Foreskin fibroblast (primary cell): ENCODE measurements at places on chromosomes 1 and 21.

- no peak for DNase-seq
These were observed 45.9 kb downstream of the TRPM2 start for GRCh38 chr21:44399151-44399954.

GRCh38 chr1:29753771-29754572, 517.6 kb downstream of the PTPRU start:
- no peak for DNase-seq

DNA sequence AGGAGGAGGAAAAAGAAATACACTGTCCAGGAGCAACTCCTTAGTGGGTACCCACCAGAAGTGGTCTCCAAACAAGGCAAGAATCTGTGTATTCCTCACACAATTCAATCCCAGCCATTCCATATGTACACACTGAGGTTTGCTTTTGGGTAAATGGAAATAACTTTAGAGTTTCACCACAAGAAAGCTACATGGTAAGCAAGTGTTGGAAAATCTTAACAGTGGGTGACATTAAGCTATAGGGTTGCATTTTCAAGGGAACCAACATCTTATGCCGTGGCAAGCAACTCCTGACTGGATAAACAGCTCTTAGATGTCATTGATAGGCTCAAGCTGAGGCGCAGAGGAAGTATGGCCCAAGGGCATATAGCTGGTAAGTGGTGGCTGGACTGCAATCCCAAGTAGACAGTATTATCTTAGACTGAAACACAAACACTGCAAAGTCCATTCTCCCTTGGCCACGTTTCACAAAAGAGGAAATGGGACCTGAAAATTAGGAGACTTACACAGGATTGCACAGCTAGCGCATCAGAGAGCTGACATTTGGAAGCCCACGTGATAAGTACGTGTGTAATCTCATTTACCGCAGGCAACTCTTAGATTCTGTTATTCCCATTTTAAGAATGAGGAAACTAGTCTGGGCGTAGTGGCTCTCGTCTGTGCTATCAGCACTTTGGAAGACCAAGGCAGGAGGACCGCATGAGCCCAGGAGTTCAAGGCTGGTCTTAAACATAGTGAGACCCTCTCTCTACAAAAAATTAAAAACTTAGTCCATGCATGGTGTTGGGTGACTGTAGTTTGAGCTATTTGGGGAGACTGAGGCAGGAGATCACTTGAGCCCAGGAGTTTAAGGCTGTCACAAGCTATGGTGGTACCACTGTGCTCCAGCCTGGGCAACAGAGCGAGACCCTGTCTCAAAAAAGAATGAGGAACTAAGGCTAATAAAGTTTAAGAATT, 4.0 kb upstream of the BRWD1 start:
- DNase-seq, result no peak

DNA sequence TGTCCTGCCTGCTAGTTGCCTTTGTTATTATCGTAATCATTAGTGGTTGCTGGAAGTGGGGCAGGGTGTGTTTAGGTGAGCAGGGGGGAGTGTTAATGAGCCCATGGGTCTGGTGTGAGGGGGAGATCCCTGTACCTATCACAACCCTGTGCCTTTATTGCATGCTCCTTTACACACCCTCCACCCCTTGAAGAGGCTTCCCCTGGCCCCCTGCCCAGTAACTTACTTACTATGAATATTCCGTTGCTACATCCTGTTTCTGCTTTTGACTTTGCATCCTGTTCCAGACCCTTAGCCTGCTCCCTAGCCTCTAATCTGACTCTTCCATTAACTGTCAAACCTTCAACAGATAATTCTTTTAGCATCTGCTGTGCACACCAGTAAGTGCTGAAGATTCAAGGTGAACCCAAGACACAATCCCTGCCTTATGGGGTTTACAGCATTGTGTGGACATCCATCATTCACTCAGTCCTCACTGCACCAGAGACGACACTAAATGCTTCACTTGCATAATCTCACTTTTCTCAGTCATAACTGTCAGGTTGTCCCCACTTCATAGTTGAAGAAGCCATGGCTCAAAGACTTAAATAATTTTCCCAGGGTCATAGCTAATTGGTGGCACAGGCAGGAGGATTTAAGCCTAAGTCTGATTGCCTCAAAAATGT, 47.9 kb downstream of the CDC7 start:
- no peak for DNase-seq

DNA sequence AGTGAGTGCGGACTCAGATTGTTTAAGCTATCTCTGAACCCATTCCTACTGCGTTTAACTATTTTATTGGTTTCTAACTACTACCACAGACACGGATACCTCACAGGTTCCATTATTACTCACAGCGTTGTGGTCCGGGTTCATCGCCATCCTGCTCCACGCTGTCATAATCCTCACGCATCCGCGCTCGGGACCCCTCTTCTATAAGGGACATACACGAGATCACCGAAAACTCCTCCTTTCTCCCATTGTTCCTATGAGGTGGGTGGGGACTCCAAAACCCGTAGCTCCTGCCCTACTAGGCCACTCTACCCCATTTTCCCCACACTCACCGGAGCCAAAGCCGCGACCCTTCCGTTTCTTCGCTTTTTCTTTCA, 610 bp downstream of the RBM8A start:
- no peak for DNase-seq

GRCh38 chr1:98906361-98906760, 98.3 kb downstream of the PLPPR5 start:
- DNase-seq, result no peak

DNA sequence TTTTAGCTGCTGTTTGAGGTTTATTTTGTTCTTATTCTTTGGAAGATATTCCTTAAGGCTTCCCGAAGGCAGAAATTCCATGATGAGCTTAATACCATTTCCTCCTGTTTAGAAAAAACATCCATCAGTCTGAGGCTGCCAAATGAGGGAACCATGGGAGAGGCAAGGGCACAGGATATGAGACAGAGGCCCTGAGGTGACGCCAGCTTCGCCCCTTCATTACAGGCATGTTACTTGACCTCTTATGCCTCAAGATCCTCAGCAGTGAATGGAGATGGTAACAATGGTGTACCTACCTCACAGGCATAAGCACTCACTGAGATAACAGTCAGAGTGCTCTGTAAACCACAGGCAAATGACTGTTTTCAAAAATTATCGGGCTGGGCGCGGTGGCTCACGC, 93.6 kb downstream of the RAVER2 start:
- DNase-seq, result no peak

GRCh38 chr1:26994787-26995517, 1.5 kb downstream of the TRNP1 start:
- DNase-seq, result peak; percentile 67

DNA sequence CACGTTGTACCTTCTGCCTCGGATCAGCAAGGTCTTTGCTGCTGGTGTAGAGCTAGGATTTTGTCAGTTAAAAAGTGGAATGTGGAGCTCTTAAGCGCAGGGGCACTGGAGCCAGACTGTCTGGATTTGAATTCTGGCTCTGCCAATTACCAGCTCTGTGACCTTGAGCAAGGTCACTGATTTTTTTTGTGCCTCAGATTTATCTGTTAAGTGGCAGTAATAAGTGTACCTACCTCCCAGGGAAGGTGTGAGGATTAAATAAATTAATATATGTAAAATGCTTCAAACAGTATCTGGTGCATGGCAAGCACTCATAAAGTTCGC, 40.3 kb downstream of the UBE2U start:
- no peak for DNase-seq

DNA sequence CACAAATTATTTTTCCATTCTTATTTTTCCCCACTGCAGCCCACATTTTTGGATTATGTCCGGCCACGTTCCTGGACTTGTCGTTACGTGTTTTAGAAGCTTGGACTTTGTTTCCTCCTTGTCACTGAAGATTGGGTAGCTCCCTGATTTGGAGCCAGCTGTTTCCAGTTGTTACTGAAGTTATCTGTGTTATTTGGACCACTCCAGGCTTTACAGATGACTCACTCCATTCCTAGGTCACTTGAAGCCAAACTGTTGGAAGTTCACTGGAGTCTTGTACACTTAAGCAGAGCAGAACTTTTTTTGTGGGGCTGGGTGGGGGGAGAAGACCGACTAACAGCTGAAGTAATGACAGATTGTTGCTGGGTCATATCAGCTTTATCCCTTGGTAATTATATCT, 12.2 kb upstream of the AXDND1 start:
- DNase-seq, result peak; percentile 41

- DNase-seq, result no peak
These were observed 510.4 kb upstream of the PTBP2 start for GRCh38 chr1:96211202-96211601.

- no peak for DNase-seq
These were observed 80.3 kb downstream of the GLIS1 start for GRCh38 chr1:53658489-53659230.

GRCh38 chr1:196144588-196144987, 463.7 kb downstream of the KCNT2 start:
- no peak for DNase-seq

DNA sequence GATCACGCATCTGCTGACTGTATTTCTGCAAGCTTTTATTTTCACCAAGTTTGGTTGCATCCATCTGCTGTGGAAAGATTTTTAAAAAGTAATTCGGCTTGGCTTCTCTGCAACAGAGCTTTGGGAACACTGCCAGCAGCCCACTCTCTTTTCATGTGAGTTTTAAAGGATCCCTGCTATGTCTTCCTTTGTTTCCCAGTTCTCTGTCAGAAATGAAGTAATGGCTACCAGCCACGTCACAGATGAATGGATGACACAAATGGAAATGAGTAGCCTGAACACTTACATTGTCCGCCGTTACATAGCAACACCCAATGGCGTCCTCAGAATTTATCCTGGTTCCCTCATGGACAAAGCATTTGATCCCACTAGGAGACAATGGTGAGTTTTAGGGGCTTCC, 80.6 kb upstream of the RAVER2 start:
- no peak for DNase-seq

DNA sequence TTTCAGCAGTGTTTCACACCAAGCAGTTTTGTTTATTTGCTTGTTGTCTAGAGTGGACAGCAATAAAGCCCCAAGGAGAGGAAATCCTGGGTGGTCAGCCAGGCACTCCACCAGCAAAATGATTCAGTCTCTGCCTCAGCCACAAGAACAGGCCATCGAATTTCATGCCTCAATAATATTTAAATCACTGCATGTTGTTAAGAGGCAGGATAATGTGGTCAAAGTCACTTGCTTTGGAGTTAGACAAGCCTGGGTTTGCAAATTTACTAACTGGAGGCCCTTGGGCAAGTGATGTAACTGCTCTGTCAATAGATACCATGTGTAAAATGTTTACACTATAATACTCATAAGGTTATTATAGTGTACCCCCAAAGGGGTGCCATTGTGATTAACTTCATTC, 349.6 kb downstream of the LMO4 start:
- DNase-seq, result no peak

GRCh38 chr1:203671521-203672278, 45.1 kb downstream of the ATP2B4 start:
- no peak for DNase-seq

DNA sequence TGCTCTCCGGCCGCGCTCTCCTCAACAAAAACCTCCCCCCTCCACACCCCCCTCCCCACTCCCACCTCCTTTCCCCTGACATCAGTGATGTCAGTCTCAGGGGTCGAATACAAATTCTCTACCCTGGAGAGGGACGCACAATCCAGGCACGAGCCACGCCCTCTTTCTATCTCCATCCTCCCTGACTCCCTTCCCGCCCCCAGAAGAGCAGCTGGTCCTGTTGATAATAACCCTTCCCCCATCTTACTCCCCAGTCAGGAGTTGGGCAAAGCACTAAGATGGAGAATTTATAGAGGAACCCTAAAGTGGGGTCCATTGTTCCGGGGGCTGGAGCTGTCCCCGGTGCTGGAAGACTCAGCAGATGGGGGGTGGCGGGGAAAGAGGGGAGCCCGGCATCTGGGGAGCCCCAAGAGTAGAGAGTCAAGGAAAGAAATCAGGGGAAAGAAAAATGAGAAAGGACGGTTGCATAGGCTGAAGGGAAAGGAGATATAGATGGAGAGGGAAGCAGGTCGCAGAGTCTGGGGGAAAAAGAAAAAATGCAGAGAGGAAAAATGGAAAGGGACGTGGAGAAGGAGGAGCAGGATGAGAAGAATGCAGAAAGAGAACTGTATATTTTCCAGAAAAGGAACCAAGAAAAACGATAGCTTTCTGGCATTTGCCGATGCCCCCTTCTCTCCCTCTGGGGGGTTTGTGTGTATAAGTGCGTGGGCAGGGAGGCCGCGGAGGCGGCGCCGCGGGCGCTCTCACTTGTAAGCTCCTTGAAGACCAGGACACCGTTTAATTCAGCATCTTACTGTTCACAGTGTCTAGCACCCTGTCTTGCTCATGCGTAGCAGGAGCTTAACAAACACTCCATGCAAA, at the start of gene CELF3:
Gene CELF3, minus strand, starts transcription at position 33 of the 861 bp plus-strand sequence. CDS start 783 bp downstream, outside the sequence.
- peak; percentile 31 for DNase-seq

- no peak for DNase-seq
These were observed 2084.5 kb downstream of the MRPL39 start for GRCh38 chr21:23522751-23523150.

DNA sequence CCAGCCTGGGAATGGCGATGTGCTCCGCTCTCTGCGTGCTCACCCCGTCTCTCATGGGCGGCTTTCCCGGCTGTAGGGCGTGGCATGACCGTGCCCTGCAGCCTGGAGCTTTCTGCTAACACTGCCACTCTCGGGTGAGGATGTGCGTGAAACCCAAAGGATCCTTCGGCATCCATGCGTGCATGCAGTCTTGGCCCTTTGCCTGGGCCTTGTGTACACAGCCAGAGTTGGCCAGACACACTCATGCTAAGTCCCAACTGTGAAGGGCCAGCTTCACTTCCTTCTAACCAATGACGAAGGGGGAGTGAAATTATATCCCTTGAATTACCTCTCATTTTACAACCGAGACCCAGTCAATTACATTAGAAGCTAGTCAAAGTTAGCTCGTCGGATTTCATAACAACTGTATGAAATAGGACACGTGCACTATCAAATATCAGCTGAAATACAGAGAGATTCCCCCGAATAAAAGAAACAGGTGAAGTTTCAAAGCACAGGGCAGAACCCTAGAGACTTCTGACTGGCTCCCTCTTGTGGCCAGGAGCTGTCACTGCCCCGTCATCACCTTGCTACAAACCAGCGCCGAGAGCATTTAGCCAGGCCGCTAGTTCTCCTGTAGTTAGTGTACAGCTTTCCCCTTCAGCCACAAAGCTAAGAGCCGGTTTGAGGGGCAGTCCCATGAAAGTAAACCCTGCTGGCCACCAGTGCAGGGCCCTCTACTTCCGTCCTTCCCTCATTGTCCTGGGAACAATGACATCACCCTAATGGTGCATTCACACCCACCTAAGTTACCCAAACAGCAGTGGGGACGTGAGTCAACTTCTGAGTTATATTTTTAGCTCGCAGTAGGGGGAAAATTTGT, 63.4 kb upstream of the COA6 start:
- peak; percentile 66 for DNase-seq

GRCh38 chr1:49864581-49864980, 159.2 kb downstream of the AGBL4 start:
- DNase-seq, result no peak

GRCh38 chr1:62717483-62717882, 29.3 kb upstream of the DOCK7 start:
- no peak for DNase-seq

DNA sequence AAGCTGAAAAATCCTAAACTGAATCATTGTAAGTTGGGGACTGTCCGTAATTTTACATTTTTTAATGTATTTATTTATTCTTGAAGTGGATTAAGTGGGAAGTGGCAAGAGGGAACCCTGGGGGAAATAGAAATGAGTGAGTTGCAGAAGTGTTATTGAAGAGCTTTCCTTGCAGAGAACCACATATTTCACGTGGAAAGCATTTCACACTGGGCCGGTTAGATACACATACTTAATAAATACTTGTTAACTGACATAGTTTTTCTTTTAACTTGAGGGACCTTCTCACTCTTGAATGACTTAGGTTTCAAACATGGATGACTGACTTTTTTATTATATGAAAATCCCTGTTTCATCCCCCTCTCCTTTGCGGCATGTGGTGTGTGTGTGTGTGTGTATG, 239.3 kb downstream of the LMO4 start:
- no peak for DNase-seq
